ENCODE measurements at places on chromosomes 13 and 19.

DNA sequence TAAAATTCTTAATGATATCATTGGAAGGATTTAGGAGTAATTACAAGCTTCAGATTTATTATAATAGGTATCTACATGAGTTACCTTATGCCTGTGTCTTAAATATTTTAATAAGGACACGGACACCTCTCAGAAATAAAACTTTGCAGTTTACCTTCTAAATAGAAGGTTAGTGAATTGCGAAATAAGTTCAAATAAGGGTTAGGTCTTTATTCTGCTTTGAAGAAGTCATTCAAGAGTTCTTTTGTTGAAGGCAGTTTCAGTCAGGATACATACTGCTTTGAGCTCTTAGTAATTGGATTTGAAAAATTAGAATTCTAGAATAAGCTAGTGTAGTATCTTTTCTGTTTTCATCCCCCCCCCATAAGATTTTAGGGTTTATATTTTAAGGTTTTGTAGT, 53.0 kb downstream of the NAA16 start:
- no peak for DNase-seq

DNA sequence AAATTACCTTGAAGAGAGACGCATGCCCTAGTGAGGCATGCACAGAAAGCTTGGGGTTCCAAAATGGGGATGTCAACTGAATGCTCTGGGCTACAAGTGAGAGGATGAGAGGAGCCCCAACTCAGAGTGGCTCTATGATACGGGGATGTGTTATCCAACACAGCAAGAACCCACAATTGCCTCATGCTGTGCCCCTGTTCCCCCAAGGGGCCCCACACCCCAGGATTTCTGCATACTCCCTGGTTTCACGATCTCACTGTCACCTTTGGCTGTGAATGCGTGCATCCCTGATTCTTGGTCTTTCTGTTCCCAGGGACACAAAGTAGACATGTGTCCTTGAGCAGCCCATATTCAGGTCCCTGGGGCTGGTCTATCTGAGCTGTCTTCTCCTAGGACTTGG, 29.3 kb downstream of the WDR88 start:
- no peak for DNase-seq

DNA sequence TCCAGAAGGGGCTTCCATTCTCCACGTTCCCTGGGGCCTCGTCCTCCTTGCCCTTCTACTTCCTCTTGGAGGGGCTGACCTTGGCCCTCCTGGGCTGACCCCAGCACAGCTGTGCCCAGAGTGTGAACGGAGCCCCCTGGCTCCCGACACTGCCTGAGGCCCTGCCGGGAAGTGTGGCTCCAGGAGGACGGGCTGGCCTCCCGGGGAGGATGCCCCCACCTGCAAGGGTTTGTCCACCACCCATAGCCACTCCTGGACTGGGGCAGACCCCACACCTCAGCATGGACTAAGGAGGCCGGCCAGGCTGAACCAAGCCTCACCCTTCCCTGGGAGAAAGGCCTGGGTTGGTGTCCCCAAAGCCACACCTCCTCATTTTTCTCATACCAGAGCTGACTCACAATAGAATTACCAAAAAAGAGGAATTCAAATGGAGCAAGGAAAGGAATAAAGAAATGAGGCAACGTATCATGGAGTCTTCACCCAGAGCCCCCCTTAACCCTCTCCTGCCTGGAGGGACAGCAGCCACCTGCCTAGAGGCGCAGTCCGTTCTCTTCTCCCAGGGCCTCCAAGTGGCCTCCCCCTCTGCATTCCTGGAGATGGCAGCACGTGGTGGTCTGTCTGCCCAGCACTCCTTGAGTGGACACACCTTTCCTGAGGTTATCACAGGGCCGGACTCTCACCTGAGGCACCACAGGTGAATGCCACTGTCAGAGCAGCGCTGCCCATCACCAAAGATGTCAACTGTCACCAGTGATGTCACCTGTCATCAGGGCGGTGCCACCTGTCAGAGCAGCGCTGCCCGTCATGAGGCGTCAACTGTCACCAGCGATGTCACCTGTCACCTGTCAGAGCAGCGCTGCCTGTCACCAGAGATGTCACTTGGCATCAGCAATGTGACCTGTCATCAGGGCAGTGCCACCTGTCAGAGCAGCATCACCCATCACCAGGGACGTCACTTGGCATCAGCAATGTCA, 3.1 kb upstream of the C13orf46 start:
- DNase-seq = no peak

DNA sequence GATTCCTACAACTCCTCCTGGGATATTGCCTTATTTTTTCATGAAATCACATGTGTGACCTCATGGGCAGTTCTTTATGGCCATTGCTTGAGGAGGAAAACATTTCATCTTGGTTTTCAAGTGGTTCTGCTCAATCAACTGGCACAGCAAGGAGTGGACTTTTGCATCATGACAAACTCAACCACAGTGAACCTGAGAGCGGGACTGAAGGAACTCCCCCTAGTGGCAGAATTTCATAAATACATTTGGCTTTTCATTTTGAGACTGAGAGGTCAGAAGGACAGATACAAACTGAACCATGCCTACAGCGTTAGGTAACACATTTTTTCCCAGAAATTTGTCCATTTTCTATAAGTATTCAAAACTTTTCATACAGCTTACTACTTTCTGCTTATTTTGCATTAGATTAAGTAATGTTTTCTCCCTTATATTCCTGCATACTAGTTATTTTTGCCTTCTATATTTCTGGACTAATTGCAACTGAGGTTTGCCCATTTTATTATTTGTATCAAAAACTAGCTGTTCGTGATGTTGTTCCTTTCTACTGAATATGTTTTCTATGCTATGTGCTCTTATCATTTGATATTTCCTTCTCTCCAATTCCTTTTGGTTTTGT, 13.4 kb upstream of the SIGLEC12 start:
- peak; percentile 43 for DNase-seq

- no peak for DNase-seq
These were observed 6.3 kb upstream of the LILRB3 start for GRCh38 chr19:54229146-54229545.
